IPS DF 19.7 (cell line): ENCODE measurements at places on chromosomes 3 and 15.

DNA sequence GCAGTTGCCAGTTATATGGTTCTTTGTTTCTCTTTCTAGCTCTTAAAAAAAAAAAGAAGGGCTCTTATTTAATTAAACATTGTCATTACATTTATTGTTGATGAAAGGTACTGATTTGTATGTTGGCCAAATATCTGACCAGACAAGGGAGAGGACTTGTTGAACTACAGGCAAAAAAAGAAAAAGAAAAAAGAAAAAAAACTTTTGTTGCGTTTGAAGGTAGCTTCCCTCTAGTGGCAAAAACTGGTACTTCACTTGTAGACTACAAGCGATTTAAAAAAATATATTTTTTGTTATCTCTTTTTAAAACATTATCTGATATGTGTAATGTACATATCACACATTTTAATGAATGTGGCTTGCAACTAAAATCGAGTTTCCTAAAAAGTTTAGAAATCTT, 280.6 kb downstream of the ROBO2 start:
- DNase-seq, result no peak

- no peak for DNase-seq
Measured at GRCh38 chr3:19901337-19901736, 32.7 kb downstream of the EFHB start.

DNA sequence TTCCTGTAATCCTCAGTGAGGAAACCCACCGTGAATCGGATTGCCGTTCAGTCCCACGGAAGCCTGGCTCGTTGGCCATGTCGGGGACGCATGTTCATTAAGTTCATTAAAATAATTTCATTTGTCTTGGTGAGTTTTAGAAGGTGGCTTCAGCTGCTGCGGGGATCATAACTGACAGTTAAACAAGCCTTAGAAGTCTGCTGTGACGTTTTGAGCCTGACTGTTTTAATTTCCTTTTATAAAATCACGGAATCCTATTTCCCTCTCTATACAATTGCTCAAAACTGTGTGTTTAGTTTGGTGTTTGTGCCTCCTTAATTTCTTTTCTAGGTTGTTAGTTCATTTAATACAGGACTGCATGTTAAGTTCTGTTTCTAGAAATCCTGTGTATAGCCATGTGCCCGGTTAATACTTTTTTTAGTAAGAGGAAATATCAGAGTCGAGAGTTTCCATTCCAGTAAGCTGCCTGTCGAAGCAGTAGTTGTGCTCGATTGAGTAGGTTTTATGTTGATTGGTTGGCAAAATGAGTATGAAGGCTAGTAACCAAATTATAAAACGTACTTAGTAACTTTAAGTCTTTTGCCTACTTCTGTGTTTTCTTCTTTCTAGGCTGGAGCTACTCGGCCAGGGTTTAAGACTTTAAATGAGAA, 705 bp downstream of the NIPA2 start:
- no peak for DNase-seq

- DNase-seq, result no peak
Measured at GRCh38 chr15:69593488-69593887, 140.9 kb downstream of the RPLP1 start.

DNA sequence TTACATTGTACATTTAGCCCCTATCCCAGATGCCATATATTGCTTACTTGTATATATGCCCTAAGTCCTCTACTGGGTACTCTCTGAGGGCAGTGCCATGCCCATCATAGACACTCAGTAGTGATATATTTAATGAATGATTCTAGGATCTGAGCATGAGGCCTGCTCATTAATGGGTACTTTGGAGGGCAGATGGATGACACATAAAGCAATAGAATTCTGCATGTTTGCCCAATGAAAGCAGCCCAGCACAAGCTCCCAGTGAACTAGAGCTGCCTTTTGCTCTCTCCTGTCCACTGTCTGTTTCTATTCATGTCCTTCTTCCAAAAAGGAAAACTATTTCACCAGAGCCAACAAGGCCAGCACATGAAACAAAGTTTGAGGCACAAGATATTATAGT, 63.9 kb downstream of the TGFBR2 start:
- no peak for DNase-seq

GRCh38 chr3:133138017-133138416, 99.8 kb downstream of the TMEM108 start:
- DNase-seq, result no peak

DNA sequence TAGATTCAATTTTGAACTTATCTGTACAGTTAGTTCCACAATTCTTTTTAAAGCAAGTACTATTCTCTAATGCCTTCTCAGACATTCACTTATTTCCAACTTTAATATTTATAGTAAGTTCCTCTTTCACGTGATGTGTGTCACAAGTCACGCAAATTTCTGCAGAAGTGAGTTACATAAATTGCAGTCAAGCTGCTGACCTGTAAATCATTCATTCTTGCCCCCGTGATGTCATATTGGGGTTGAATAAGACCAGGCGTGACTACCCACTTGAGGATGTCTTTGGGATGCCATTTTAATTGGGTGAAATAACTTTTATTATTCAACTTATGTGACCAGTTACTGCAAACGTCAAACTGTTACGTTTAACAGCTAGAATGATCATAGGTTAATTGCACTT, 15.1 kb downstream of the PPARG start:
- DNase-seq, result no peak

DNA sequence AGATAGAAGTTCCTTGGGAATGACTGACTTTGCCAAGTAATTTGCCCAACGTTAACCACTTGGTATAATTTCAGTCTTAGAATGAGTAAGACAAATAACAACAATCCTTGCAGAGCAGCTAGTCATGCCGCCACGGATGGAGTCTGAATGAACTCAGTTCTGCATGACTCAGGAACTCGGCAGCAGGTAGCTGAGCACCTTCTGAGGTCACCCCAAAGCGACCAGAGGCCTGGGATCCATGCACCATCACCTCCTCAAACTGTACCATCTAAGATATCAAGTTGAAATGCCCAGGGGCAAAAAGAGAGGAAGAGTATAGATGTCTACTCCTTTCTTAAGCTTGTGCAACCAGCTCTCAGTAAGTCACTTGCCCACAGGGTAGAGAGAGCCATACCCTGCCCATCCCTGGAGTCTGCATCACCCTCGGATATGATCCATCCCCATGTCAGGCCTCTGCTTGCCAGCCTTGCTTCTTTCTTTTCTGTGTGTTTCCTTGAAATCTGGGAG, 8.5 kb upstream of the CDCP1 start:
- no peak for DNase-seq

- DNase-seq, result no peak
Measured at GRCh38 chr15:40826423-40827075, 2.0 kb downstream of the PPP1R14D start.

GRCh38 chr3:108035751-108036150, 55.1 kb downstream of the CD47 start:
- DNase-seq, result no peak

- no peak for DNase-seq
Measured at GRCh38 chr15:38652998-38653397, 88.4 kb upstream of the RASGRP1 start.

- no peak for DNase-seq
Measured at GRCh38 chr15:100671858-100672543, 69.6 kb downstream of the ASB7 start.

GRCh38 chr15:44775953-44776352, 39.6 kb downstream of the TRIM69 start:
- DNase-seq, result no peak

GRCh38 chr3:112372396-112372795, 39.4 kb downstream of the CD200 start:
- no peak for DNase-seq

GRCh38 chr3:103295974-103296570, 861.3 kb downstream of the ZPLD1 start:
- DNase-seq, result no peak

DNA sequence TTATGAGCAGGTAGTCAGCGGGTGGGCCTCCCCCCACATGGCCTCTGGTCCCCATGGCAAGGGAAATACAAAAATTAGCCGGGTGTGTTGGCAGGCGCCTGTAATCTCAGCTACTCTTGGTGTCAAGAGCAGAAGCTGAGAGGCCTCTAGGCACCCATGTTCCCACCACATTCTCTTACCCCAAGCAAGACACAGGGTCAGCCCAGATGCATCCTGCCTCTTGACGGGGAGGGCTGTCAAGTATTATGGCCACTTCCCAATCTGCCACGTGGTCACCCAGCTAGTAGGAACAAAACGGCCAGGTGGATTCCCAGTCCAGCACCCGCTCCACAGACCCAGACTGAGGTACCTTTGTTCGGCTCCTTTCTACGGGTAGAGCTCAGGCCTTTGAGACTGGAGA, 16.2 kb upstream of the SLC6A6 start:
- no peak for DNase-seq

GRCh38 chr3:127304121-127304744, 16.4 kb upstream of the PRR20G start:
- no peak for DNase-seq

- DNase-seq, result no peak
Measured at GRCh38 chr15:66630801-66631351, 65.1 kb upstream of the LCTL start.

DNA sequence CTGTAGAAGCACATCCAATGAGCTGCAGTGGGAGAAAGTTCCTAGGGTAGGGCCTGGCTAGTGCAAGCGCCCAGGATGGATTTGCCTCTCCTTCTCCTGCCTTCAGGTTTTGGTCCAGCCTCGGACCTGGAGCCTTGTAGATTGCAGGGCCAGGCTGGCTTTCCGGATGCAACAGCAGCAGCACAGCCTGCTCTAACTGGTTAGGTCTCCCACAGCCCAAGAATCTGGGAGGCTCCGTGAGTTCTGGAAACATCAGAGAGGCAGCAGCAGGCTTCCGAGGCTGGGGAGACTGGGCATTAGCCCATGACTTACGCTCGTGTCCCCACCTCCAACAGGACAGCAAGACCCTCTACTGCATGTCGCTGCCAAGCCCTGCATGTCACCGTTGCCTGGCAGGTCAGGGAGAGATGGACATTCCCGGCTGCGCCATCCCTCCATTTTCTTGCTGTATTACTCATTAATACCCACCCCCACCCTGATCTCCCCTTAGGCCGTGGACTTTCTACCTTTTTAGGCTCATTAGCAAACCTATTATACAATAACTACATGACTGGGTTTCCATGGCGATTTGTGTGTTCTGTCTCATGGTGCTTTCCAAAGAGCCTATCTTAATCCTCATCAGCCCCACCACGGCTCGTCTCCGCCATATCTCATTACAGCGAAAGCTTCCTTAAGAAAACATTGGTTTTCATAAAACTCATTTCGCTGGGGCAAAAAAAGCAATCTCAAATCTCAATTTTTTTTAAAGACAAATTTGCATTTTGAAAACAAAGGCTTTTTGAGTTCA, 40.9 kb upstream of the RGMA start:
- DNase-seq, result no peak

GRCh38 chr3:112394003-112394640, 61.2 kb downstream of the CD200 start:
- DNase-seq, result no peak

DNA sequence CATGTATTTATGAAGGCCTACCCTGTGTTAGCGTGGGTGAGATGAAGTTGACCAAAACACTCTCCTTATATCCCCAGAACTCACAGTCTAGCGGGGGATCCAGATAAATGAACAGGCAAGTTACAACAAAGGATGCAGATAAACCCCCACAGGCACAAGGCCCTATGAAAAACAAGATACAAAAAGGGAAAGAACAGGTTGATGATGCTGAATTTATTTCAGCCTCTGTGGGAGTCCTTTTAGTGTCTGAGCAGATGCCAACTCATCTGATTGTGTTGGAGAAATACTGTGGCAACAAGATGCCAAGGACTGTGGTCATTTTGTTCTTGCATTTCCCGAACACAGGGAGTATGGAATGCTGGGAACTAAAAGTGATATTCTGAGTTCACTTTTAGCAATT, 300.0 kb downstream of the CHST2 start:
- no peak for DNase-seq

- no peak for DNase-seq
Measured at GRCh38 chr3:9110316-9110715, 139.1 kb downstream of the SRGAP3 start.

- DNase-seq, result no peak
Measured at GRCh38 chr15:66860844-66861243, 158.8 kb downstream of the SMAD6 start.

DNA sequence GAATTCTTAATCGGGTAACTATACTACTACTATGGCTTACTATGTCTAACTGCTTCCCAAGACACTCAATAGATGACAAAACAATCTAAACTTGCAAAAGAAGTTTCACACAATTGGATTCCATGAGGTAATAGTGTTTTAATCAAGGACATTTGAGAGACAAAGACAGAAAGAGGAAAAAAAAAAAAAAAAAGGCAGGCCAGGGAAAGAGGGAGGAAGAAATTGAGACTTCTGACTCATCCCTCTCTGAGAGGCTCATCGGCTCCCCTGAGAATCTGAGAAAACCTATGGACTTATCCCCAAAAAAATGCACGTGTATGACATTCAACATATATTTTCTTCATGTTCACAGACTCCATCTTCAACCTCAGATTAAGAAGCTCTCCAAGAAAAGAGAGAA, 61.0 kb downstream of the SCAPER start:
- DNase-seq, result no peak

DNA sequence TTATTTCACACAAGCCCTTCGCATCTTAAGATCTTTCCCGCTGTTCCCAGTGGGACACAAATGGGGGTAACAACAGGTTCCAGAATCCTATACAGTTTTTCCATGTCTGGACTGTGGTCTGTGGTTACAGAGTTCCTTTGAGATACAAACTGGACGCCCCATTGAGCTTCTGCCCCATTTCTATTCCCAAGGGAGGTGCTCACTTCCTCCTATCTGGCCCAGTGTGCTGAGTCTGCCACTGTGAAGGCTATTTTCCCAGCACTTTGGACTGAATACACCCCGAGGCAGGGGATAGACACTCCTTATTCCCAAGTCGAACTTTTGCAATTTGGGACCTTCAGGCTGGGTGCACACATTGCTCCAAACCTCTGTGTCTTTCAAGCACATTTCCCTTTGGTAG, 44.0 kb downstream of the MESD start:
- DNase-seq, result no peak

DNA sequence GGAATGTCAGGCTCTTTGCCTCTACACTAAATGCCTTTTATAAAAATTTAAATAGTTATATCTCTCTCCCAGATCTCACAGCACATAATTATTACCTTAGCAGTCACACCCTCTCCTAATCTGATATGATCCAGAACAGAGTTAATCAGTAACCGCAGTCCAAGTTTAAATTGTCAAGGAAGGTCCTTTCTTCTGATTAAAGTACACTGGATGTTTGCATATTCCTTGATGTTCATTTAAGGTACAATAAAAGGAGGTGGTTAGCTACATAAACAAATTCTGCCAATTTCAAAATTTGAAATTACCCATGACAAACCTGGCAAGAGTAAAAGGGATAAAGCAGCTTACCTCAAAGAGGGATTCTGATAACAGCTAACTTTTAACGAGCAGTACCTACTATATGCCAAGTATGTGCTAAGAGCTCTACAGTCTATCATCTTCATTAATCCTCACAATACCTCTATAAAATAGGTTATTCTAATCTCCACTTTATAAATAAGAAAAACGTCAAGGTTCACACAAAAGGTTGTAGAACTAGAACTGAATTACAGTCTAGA, 4.3 kb downstream of the GOLIM4 start:
- DNase-seq, result no peak

- DNase-seq, result no peak
Measured at GRCh38 chr3:66836363-66837152, 161.5 kb upstream of the KBTBD8 start.
